ENCODE measurements at places on chromosomes 5 and 9. TPM values are rescaled to one million over a fixed set of nuclear protein-coding genes. Genes with fewer than 3 reads are reported as not detected.
A peak's percentile ranks its signal among the peaks of the same experiment; 100 is the strongest.

GRCh38 chr9:132828201-132828770, 49.8 kb downstream of the AK8 start:
- no peak for DNase-seq

SLC6A7 gene
- total RNA-seq: not detected

DNA sequence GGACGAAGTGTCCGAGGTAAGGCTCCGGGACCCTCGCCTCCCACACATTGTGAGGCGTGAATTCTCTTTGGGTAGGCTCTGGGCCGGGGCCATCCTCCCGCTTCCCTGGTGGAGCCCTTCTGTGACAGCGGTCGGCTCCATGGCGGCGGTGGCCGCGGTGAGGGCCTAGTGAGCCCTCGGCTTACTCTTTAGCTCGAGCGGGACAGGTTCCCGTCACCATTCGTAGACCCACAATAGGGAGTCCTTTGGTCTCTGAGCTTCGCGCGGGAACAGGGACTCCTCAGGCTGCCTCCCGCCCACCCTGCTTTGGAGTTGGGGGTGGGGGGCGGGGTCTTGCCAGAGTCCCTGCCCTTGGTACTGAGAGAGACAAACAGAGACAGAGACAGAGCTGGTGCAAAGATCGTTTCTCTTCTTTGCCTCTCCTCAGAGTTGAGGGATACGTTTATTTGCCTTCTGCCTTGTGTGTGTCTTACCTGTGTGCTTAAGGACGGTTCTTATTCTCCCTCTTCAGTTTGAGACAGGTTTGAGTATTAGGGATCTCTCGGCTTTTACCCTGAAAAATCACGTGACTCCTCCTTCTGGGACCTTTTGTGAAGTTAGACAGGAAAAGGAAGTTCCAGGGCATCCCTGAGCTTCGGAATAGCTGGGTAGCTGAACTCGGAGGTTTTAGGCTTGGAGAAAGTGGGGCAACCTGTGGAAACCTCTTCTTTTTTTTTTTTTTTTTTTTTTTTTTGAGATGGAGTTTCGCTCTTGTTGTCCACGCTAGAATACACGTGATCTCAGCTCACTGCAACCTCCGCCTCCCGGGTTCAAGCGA, 833 bp downstream of the ANKHD1 start:
- DNase-seq: peak; percentile 19

POLK gene
- total RNA-seq: 48.6 TPM

GRCh38 chr9:71642056-71642455, 126.3 kb downstream of the CEMIP2 start:
- DNase-seq: no peak

RANBP3L gene
- 3.3 TPM for total RNA-seq

SYNPO gene
- total RNA-seq: 67.4 TPM

LURAP1L gene
- total RNA-seq: 12.7 TPM

DNA sequence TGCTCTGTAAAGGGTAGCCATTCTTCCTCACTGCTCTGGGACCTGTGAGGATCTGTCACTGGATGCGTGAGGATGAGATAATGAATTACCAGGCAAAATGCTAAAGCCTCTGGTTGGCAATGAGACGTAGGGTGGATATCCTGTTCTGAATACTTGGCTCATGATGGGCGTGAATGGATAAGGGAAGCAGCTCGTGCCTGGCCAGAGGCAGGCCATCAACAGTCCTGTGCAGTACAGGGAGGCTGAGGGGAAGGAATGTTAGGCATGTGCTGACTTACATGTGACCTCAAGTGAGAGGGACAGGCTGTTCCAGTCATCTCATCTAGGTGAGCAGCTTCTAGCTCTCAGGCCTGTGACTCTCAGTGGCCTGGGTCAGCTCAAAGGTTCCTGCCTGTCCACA, 172.8 kb downstream of the CARTPT start:
- no peak for DNase-seq

FBXO10 gene
- total RNA-seq: 7.6 TPM

DNA sequence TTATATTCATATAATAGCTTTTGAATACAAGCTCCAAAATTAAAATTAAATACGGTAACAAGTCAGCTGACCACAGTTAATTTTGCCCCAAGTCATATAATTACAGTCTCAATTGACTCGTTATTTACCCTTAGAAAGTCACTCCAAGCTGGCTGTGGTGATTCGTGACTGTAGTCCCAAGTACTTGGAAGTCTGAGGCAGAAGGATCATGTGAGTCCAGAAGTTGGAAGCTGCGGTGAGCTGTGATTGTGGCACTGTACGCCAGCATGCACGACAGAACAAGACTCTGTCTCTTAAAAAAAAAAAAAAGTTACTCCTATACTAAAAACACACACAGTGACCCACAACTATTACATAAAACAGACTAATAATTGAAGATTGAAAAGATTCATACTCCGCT, 31.6 kb upstream of the DTWD2 start:
- no peak for DNase-seq

GRCh38 chr9:127380479-127380878, 16.5 kb upstream of the SLC2A8 start:
- no peak for DNase-seq

DNA sequence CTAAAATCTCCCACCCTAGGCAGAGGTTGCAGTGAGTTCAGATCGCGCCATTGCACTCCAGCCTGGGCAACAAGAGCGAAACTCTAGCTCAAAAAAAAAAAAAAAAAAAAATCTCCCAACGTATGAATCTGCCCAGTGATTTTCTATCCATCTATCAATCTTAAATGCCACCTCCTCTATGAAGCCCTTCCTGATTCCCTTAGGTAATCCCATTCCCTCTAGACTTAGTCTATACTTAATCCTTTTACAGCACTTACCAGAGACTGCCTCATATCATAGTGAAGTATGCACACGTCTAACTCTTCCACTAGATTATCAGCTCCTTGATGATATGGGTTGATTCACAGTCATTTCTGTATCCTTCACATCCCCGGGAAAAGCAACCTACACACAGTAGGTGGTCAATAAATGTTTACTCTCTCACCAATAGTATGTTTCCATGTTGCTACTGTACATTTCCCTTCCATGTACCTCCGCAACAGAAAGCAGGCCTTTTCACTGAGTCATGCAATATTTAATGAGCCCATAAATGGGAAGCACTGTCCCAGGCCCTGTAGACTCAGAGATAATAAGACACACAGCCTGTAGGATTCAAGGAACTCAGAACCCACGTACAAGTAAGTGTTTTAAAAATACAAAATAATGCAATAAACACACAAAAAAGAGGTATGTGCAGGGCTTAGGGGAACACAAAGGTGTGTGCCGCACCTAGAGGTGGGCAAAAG, 1.2 kb downstream of the DROSHA start:
- no peak for DNase-seq

CDX1 gene
- total RNA-seq: 0.22 TPM

DNA sequence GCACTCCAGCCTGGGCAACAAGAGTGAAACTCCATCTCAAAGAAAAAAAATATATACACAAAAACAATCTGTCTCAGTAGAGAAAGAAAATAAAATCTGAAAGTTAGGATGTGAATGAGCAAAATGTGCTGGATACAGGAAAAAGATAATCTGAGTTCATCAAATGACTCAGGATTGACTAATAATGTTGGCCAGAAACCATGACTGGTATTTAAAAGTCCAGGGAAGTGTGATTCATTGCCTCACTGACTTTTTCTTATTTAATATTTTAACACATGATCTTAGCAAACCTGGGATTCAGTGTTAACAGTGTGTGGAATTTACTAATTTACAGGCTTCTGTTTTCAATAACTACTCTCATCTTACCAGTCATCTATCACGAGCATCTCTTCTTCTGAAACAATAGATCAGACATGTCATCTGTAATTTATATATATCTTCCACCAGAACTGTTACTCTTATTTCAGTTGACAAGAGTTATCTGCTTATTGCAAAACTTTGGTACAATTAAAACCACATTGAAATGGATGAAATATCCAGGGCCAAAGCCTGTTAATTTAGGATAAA, 256.7 kb downstream of the CDH12 start:
- no peak for DNase-seq

FAM221B gene
- not detected for total RNA-seq

DNA sequence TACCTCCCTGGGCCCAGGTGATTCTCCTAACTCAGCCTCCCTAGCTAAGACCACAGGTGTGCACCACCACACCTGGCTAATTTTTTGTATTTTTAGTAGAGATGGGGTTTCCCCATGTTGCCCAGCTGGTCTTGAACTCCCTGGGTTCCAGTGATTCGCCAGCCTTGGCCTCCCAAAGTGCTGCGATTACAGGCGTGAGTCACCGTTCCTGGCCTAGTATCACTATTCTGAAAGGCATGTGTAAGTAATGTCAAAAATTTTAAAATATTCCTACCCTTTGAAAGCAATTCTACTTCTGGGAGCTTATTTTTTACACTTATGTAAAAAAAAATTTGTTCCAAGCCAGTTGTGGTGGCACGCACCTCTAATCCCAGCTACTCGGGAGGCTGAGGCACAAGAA, 27.1 kb upstream of the TLE1 start:
- no peak for DNase-seq

DNA sequence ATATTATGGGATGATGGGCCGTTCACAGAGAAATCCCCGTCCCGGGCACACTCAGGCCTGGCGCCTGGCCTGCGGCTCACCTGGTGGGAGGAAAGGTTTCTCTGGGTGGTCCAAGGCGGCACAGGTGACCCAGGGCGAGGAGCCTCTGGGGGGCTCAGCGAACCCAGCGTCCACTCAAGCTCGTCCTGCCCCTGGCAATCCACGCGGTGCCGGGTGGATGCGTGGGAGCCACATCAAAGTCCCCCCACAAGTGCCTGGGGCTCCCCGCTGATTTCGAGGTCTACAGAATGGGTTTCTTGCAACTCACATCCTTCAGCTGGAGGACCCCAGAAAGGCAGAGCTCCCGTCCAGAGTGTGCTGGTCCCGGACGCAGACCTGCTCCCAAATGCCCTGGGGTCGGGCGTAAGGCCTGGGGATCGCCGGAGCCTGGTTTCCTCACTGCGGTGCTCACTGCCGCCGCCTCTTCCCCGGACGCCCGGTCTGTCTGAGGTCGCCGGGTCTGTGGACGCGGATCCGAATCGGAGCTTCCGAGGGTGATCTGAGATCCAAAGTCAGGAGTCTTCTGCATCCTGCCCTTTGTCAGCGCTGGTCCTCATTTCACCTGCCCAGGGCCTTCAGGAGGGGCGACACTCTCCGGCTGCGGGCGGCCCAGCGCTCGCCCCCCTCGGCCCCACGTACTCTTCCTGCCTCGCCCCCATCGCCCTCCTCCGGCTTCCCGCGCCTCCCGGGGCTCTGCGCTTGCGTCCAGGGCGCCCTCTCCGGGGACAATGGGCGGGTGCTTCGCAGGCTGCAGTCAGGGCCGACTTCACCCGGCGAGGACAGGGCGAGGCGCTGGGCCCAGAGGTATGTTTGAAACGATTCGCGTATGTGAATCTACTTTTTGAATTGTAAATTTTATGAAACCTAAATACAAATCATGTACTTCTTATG, 20.0 kb upstream of the RUFY1 start:
- DNase-seq: no peak

DNA sequence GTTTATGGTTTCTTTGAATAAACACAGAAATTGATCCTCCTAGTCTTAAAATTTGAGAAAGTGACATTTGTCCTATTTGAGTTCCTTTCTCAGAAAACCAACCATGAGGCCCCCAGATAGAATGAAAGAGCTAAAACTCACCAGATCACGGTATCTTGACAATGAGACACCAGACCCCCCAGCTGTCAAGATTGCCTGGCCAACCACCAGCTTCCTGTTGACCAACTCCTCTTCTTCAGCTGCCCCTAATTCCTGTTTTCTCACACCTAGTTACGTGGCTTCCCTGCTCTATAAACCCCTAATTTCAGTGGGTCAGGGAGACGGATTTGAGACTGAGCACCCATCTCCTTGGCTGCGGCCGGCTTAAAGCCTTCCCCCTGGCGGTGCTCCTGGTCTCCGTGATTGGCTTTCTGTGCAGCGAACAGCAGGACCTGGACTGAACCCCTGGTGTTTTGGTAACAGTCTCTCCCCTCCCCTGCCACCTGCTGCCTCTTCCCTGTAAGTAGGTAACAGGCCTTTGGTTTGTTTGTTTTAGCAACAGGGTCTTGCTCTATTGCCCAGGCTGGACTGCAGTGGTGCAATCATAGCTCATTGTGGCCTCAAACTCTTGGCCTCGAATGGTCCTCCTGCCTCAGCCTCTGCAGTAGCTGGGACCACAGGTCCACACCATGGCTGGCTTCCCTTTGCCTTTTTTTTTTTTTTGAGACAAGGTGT, 4.8 kb upstream of the ENTPD2 start:
- DNase-seq: no peak

DNA sequence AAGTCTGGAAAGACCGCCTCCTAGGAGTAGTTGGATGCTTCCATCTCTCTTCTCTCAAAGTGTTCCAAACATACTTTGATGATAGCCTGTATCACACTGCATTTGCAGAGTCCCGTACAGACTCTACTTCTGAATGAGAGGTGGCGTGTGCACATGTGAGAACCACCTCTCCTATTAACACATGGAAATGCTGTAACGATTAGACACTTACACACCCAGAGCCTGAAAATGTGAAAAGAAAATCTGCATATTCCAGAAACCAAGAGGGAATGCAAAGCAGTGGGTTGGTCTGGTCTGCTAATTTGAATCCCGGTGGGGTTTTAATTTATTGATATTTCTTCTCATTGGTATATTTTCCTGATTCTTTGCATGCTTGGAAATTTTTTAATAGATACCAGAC, 10.5 kb downstream of the UGCG start:
- DNase-seq: no peak

IFNK gene
- not detected for total RNA-seq

GRCh38 chr5:117149312-117149711, 574.7 kb upstream of the SEMA6A start:
- no peak for DNase-seq

DNA sequence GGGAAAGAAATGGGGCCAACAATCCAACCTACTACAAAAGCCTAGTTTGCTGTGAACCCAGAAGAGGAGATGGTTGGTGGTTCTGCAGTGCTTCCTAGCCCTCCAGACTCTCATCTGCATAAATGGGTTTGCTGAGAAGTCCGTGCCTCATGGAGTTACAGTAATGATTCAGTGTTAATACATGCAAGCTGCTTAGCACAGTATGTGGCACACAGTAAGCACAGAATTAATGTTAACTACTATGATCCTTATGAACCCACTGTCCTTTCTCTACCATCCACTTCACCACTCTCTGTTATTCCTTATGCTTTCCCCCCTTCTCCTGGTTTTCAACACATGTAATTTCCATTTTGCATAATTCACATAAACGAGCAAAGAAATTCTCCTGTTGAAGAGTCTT, 100.0 kb downstream of the ACTBL2 start:
- DNase-seq: no peak

SH3GL2 gene
- total RNA-seq: not detected

DNA sequence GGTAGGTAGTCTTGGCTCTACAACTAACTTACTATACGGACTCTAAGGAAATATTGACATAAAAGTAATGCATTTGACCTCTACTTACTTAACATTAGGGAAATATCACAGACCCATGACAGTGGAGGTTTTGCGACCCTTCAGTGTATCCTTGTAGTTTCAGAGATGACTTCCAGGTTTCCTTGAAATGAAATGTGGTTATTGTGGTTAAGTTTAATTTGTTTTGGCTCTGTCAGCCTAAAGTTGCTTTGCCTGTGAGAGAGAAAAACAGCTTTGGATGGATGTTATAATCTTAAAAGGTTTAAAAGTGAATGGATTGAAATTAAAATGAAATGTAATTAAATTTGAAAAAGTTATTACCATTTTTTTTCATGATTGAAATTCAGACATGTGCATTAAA, 42.9 kb downstream of the LRRTM2 start:
- no peak for DNase-seq

All from tibial nerve (tissue), 4 donors.